ENCODE measurements at places on chromosomes 16 and 17. TPM values are rescaled to one million over a fixed set of nuclear protein-coding genes. Genes with fewer than 3 reads are reported as not detected.

GRCh38 chr17:6492892-6493674, 48.8 kb downstream of the PIMREG start:
- no peaks in the 10 kb centered on the region for H3K36me3 ChIP-seq
- H3K27ac ChIP-seq, result no peak overlapping the region
- H3K4me3 ChIP-seq, result no peak overlapping the region
- no peak for DNase-seq

GRCh38 chr16:9007177-9007794, 43.6 kb upstream of the USP7 start:
- H3K4me1 ChIP-seq, result peaks cover 3% of the 10 kb centered on the region
- DNase-seq, result no peak
- H3K27ac ChIP-seq, result no peak overlapping the region
- H3K4me3 ChIP-seq, result no peak overlapping the region

GRCh38 chr17:81655378-81656117, 794 bp downstream of the PDE6G start:
- H3K36me3 ChIP-seq, result no peaks in the 10 kb centered on the region
- peaks cover 9% of the 10 kb centered on the region for H3K27me3 ChIP-seq
- no peak for DNase-seq
- no peak overlapping the region for H3K4me3 ChIP-seq

Gene TBC1D3C
- polyA plus RNA-seq, result 0.54 TPM

Gene PTX4
- polyA plus RNA-seq, result not detected

Gene TNP2
- not detected for polyA plus RNA-seq

Gene VPS35
- polyA plus RNA-seq, result 36.1 TPM

All from small intestine (tissue), 16 donors.